NCI-H1092 (cell line): ENCODE measurements at places on chromosomes 3 and 15.

DNA sequence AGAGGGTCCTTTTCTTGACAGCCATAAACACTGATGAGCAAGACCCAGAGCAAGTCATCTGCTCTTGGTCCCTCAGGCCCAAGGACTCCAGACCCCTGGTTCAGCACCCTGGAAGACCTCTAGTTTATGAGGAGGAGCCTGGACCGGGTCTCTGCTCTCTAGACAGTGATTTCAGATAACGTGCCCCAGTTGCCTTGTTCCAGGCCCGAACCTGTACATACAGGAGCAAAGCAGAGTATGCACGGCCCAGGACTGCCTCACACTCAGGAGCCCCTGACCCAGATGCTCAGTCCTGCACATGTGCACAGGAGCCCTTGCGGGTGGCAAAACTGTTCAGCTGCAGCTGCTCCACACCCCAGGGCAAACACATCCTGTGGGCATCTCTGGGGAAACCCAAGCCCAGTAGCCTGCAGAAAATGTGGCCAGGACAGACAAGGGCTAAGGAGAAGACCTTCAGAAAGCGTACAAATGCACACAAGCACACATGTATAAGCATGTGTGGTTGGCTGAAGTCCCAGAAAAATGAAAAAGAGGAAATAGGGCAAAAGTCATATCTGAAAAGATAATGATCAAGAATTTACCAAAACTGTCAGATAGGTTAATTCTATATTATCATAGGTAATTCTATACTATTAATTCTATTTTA lies 59.9 kb upstream of the CORO2B start:
- no peak for DNase-seq

GRCh38 chr3:159824333-159824732 lies 164.3 kb upstream of the IL12A start:
- DNase-seq: no peak

GRCh38 chr3:149042789-149043386 lies 43.4 kb downstream of the HLTF start:
- DNase-seq: no peak

- no peak for DNase-seq
Measured at GRCh38 chr15:47963265-47963664, 157.5 kb upstream of the SLC24A5 start.

DNA sequence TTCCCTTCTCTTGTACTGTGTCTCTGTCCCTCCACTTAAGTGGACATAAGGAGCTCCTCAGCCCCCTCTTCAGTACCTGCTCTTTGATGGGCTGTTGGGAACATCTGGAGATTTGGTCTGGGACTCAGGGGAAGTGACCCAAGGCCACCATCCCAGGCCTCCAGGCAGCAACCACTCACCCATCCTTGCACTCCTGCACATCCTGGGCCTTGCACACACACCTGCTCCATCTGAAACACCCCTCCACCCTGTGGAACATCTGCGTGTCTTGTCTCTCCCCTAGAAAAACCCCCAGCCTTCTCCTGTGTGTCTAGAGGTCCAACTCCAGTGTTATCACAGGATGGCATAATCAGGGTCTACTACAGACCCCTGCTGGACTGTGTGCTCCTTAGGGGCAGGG lies 74.3 kb downstream of the ABTB1 start:
- DNase-seq: peak; percentile 12

DNA sequence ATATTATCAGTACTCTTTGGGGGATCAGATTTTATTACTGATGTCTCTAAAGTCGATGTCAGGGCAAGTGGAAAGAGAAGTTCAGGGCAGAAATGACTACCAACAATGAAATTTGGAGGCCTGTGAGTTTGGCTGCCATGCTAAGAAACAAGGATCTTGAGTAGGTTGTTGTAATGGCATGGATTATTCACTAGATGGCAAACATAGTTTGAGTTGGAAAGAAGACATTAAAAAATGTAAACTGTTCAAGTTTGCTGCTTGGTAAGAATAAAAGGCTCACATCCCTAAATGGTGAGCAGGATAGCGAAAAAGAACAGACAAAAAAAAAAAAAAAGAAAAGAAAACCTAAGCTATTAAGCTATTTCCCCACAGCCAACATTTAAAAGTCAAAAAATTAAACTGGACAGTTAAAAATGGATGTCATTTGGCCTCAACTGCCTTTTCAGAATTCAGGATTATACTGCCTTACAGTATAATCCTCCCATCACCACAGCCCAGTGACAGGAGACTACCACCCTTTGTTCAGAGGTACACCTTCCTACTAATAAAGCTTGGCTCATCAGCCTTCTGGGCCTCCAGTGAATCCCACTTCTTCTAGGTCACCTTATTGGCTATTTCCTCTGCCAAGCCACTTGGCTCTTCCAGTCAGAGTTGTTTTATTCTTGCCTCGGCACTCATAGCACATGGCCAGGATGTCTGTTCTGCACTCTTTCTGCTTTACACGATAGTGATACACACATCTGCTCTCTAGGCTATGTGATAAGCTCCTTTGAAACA lies 163.7 kb downstream of the PLD1 start:
- DNase-seq: no peak

DNA sequence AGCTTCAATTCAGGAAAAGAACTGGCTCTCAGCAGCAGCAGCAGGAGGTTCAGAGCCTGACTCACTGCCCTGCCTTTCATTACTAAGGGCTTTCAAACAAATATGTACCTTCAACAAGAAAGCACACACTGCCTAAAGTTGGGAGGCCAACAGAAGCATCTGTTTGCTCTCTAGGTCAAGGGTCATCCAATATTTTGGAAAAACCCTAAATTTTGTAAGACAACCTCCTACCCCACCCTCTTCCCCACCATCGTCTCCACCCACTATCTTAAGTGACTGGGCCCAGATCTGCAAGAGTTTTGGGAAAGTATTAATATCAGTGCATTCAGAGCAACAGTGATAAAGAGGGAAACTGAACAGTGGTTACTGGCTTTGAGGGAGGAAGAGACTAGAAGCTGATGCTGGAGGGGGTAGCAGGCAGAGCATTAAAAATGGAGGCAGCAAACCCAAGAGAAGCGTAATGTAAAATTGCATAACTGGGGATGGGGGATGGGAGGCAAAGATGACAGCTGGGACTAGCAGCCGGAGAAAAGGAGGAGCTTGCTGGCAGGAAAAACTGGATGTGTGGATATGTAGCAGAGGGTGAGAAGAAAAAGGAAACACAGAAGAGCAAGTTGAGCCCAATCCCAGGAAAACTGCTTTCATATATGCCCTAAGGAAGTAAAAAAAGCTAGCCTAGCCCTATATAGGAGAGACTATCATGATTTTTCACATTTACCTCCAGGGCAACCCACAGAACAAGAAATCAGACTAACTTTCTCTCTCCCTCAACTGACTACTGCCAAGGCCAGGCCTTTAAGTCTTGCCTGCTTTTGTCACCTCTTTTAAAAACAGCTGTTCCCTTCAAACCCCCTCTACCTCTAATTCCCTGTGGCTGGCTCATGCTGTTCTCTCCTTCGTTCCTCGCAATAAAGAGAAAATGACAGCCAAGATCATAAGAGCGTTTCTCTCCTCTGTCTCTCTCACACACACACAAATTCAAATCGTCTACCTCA lies 31.4 kb downstream of the NPTN start:
- DNase-seq: no peak

DNA sequence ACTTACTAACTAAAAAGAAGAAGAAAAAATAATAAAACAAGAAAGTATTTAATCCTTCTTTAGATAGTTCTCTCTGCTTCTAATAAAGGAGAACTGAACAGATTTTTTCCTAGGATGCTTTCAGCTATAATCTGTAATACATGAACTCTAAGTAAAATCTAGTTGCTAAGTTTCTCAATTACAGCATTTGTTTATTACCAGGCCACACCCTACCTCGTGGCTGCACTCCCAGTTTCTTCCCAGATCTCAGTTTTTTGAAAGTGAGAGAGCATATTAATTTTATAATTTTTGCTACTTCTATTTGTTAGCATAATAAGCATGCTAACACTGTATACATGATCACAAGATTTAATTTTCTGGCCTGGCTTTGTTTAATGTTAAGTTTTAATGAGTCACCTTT lies 258.3 kb downstream of the IL5RA start:
- DNase-seq: no peak

GRCh38 chr15:88141269-88141889 lies 115.2 kb downstream of the NTRK3 start:
- no peak for DNase-seq

GRCh38 chr3:186277268-186277909 lies 84.6 kb downstream of the DGKG start:
- no peak for DNase-seq

- no peak for DNase-seq
Measured at GRCh38 chr3:187746442-187747281, 1.4 kb upstream of the BCL6 start.

DNA sequence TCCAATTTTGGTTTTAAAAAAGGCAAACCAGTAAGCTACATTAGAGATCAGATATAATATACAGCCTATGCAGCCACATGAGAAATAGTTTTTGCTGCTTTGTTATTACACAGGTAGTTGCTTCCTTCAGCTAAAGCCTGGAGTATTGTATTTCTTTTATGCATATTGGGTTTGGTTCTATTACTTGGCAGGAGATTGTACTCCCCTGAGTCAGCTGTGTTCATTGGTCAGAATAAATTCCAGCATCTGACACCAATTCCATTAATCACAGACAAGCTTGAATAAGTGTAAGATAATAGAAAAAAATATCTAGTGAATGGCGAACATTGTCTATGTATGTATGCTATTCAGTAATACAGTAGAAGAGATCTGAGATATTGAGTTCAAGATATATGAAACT lies 26.1 kb upstream of the ZCWPW2 start:
- no peak for DNase-seq

DNA sequence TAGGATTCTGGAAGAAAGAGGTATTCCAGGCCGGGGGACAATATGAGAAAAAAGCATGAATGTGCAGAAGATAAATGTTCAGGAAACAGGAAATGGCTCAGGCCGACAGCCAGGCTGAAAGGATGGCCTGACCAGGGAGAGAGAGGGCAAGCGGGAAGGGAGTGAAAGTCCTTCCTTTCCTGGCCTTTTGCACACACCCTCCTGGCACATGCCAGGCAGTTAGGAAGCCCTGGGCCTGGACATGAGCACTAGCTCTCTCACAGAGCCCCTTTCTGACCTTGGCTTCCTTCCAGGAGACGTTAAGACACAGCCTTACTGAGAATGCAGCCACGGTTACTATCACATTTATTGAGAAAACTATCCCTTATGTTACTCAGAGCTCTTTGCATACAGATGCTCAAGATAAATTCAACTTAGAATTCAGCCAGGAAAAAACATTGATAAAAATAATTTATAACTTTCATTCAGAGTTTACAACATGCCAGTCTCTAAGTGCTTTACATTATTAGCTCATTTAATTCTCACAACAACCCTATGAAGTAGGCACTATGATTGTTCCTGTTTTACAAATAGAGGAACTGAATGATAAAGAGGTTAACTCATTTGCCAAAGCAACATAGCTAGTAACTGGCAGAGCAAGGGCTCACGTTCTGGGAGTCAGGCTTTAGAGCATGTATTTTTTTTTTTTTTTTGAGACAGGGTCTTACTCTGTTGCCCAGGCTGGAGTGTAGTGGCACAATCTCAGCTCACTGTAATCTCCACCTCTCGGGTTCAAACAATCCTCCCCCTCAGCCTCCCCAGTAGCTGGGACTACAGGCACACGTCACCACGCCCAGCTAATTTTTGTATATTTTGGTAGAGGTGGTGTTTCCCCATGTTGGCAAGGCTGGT lies 39.4 kb upstream of the SMAD3 start:
- no peak for DNase-seq

- no peak for DNase-seq
Measured at GRCh38 chr3:156416846-156417558, 137.9 kb downstream of the SSR3 start.

- DNase-seq: no peak
Measured at GRCh38 chr15:63990454-63990853, 55.8 kb downstream of the DAPK2 start.

DNA sequence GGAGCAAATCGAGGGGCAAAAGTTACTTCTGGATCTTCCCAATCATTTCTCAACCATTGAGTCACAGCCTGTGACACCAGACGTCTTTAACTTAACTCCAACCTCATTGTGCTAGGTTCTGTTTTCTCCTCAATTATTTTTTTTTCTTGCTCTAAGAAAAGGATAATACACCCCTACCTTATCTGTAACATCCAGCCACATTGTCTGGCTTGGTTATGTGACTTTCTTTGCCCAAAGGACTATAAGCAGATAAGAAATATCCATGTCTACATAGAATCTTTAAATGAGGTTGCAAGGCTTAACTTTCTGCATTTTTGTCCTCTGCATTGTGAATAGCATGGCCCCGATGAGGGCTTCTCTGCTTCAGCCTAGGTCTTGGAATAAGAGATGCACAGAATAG lies 782.4 kb upstream of the CFAP20DC start:
- no peak for DNase-seq

DNA sequence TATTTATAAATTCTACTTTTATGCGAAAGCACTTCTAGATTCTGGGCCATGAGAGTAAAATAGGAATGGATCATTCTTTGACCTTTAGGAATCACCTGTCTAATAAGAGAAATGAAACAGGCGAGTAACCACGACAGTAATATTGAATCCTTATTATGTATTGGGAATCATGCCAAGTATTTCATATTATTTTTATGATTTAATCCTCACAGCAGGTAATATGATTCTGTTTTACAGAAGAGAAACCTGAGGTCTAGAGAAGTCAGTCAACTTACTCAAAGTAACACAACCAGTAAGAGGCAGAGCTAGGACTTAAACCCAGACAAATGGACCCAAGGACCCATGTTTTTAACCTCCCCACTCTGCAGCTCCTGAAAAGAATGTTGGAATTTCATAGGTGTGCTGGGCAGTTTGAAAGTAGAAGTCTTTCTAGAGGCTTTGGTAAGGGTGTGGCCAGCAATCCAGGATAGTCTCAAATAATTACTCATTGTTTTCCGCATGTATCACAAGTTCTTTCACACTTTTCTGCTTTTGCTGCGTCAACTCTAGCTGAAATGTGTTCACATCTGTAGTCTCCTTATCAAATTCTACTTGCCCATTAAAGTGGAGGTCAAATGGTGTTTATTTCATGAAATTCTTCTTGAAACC lies 181.7 kb downstream of the TPRG1 start:
- DNase-seq: no peak

DNA sequence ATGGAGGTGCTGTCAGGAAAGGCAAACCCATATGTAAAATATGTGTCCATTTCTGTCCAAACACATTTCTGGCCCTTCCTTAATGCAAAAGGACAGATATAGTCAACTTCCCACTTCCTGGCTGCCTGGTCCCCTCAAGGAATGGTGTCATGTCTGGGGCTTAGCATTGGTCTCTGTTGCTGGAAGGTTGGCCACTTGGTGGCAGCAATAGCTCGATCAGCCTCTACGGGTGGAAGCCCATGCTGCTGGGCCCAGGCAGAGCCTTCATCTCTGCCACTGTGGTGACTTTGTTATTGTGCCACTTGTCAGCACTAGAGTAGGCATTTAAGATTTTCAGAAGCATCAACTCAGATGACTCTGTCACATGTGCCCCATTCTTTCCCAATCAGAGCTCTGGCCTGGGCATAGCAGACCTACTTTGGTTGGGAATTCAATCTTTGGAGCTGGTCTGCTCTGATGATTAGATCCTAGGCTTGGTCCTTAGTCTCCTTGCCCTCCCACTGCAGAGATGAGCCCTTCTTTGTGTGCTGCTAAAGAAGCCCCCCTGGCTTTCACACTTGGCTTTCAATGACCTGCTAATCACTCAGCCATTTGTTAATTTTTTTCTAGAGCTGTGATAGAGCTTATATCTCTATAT lies 51.0 kb upstream of the SPSB4 start:
- peak; percentile 26 for DNase-seq
